ENCODE measurements at places on chromosomes 7 and 10.

DNA sequence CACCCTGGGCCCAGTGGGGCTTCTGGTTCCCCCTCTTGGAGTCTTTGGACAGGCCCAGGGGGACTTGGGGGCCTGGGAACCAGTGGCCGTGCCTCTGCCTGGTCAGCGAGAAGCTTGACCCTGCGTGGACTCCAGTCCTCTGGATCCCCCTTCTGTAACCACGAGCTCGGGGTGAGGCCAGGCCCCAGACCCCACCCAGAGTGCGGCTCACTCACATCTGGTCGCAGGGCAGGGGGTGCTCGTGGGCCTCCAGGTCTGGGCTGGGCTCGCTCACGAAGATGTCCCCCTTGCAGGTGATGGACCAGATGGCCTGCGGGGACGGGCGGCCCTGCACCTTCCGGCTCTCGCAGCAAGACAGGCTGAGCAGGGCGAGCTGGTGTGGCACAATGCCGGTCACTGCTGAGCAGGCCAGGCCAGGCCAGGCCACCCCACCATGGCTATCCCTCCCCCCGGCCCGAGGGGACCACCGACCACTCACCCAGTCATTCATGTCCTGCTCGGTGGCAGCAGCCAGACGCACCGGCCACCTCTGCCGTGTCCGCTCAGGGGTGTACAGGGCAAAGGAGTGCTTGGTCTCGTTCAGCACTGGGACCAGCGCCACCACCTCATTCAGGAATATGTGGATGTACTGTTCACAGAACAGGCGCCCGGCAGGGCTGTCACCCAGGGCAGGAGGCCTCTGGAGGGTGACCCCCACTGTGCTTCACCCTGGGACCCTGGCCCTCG is 19.7 kb downstream of the BHLHA15 start:
- no peak for DNase-seq

DNA sequence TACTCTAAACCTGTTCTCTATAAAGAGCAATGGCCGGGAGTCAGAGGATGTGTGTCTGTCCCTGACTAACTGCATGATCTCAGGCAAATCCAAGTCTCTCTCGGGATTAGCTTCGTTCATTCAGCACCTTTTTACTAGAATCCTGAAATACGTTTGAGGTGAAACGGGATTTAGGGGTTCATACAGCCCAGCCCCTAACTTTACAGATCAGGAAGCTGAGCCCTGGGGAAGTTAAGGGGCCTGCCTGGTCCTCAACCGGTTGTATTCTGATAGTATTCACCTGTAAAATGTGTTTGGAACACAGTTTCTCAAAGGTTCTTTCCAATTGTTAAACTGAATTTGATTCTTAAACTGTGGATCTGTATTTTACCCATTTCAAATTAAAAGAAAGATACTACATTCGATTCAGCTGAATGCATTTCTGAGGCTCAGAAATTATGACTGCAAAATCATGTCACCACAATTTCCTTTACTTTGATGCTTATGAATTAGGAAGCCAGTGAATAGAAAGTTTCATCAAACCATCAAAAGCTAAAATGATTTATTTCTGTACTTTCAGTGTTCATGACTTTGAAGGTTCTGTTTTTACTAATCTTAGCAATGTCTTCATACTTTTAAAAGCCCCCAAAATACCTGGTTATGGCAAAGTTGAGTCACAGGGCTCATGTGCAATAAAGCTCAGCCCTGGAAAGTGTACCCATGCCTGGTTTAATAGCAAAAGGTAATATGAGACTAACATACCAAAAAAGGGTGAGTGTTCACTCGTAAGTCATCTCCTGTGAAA is 28.9 kb upstream of the EZH2 start:
- DNase-seq, result peak; percentile 39

DNA sequence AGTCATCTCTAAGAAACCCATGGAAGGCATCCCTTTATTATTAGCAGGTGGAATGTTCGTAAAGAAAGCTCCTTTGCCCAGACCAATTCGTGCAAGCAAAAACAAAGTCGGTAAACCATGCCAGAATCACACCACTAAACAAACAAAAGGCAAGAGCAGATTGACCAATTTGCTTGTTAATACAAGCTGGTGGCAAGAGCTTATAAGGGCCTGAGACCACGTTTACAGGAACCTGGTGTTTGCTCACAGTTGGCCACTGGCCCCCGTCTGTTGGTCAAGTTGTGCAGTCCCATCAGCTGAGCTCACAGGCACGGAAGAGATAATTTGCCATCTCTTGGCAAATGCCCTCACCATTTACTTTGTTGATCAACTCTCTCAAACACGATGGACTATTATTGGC is 342.2 kb upstream of the MKI67 start:
- DNase-seq, result no peak

DNA sequence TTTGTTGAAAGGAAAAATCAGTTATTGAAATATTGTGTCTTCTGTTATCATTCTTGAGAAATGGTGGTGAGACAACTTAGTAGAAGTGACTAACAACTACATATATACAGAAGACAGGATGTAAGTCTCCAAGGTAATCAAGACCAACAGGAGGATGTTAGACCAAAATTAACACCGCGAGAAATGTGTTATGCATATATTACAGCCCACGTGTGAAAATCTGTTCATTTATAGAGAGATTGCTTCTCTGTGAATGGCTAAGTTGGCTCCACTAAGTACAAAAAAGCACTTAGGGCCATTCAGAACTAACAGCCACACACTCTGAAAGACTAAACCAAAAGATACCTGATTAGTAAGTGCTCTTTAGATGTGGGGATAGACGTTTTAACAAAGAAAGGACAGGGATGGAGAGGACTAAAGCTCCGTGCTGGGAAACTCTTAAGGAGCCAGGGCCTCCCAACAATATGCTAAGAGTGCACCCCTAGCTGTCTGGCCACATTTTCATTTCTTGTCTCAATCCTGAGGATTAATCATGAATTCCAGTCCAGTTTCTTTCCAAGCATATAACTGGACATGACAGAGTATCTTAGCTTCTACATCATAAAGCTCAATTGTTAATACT is 26.5 kb downstream of the HDAC9 start:
- no peak for DNase-seq

DNA sequence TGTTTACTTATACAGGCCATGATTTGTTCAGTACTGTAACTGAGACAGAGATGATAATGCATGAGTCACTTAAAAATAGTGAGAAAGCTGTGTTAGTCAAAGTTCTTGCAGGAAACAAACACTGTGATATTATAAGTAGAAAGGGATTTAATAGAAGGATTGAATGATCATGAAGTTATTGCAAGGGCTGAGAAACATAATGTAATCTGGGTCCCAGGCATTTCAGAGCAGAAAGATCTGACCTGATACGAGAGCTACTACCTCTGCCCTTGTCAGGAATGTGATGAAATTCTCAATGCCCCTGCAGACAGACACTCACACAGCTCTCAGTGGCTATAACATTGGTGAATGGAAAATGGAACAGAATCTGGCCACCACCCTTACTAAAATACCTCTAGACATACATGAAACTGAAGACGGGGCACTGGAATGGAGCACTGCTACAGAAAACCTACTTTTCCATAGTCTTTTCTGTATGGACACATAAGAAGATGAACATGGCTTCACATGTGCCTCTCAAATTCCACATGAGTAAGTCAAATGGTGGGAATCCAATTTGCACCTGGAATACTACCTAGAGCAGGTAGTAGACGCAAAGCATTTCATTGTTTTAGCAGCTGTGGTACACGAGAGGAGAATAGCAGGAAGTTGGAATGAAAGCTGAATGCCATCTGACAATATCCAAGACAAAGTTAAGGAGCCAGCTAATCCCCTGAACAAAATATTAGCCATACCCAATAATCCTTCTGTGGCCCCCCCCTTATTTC is 19.1 kb upstream of the VWDE start:
- no peak for DNase-seq

GRCh38 chr7:98879198-98879978 is 1.1 kb downstream of the TRRAP start:
- DNase-seq, result peak; percentile 39

DNA sequence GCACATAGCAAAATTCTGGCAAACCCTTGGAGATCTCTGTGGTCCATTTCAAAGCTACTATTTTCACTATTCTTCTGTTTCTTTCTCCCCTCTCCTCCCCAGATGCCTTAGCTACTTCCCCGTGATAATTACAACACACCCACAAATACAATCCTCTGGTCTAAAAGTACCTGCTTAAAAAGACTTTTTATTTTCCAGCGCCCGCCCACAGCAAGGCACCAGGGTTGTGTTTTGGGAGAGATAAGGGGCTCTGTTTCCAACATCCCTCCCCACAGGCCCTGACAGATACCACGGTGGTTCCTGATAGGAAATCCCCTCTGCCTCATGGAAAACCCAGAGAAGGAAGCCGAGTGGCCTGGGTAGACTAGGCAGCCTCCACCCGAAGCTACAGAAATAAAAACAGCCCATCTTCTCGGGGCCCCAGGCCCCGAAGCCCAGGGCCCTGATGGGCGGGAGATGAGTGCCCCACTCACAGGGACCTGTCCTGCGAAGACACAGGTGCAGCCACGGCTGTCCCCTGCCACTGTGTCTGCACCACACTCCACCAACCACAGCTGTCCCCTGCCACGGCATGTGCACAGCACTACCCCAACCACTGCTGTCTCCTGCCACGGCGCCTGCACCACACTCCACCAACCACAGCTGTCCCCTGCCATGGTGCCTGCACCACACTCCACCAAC is 19.7 kb downstream of the CALML5 start:
- DNase-seq, result no peak

GRCh38 chr7:54663603-54664234 is 95.3 kb downstream of the SEC61G start:
- no peak for DNase-seq
